Smooth muscle cell of bladder (primary cell): ENCODE measurements at places on chromosomes 2 and 18. TPM values are rescaled to one million over a fixed set of nuclear protein-coding genes. Genes with fewer than 3 reads are reported as not detected.

The FNDC4 gene
- total RNA-seq: 11.9 and 14.0 TPM in 2 replicates

The COLEC12 gene
- total RNA-seq: 29.0 and 79.5 TPM in 2 replicates

The C2orf66 gene
- total RNA-seq: not detected in 2 replicates

The COL4A3 gene
- under 0.01 and 0.18 TPM in 2 replicates for total RNA-seq

The KCNIP3 gene
- 0.57 and 1.0 TPM in 2 replicates for total RNA-seq

The VWA3B gene
- under 0.01 and 0.09 TPM in 2 replicates for total RNA-seq

The RGPD4 gene
- under 0.01 TPM in 1 of 2 replicates, not detected in the other for total RNA-seq

The LTBP1 gene
- 398 and 434 TPM in 2 replicates for total RNA-seq

The REG1B gene
- not detected in 2 replicates for total RNA-seq

The LIPG gene
- 12.4 and 19.8 TPM in 2 replicates for total RNA-seq

The RESP18 gene
- not detected in 2 replicates for total RNA-seq

The CCBE1 gene
- 16.6 and 21.7 TPM in 2 replicates for total RNA-seq

The ASB1 gene
- total RNA-seq: 17.1 and 24.0 TPM in 2 replicates

The OTX1 gene
- 0.14 and 0.18 TPM in 2 replicates for total RNA-seq

The AKAIN1 gene
- total RNA-seq: not detected in 2 replicates

The TCF7L1 gene
- 1.00 and 1.0 TPM in 2 replicates for total RNA-seq

The ALKAL2 gene
- 0.43 TPM in 1 of 2 replicates, not detected in the other for total RNA-seq

The MCEE gene
- 23.0 and 24.7 TPM in 2 replicates for total RNA-seq

The ANKRD53 gene
- total RNA-seq: 0.14 and 0.37 TPM in 2 replicates

The BMP10 gene
- total RNA-seq: not detected in 2 replicates

The NFU1 gene
- 46.7 and 46.9 TPM in 2 replicates for total RNA-seq

The REG3G gene
- total RNA-seq: not detected in 2 replicates

The SIX3 gene
- not detected in 2 replicates for total RNA-seq

The CCDC150 gene
- total RNA-seq: 1.9 and 3.3 TPM in 2 replicates

The MERTK gene
- total RNA-seq: 0.14 and 0.28 TPM in 2 replicates

The ANXA4 gene
- total RNA-seq: 50.9 and 87.0 TPM in 2 replicates

The PCBP1 gene
- 15.8 and 25.8 TPM in 2 replicates for total RNA-seq

The IL1F10 gene
- not detected in 2 replicates for total RNA-seq

The TFCP2L1 gene
- total RNA-seq: under 0.01 TPM in 1 of 2 replicates, not detected in the other

The PFN4 gene
- 0.28 and 0.46 TPM in 2 replicates for total RNA-seq

The VIT gene
- total RNA-seq: 2.0 and 3.1 TPM in 2 replicates

The SULT1C3 gene
- total RNA-seq: not detected in 2 replicates

The ORMDL1 gene
- 44.7 and 47.9 TPM in 2 replicates for total RNA-seq

The LHCGR gene
- not detected in 2 replicates for total RNA-seq

The STPG4 gene
- 0.28 and 0.37 TPM in 2 replicates for total RNA-seq

The WNT10A gene
- not detected in 2 replicates for total RNA-seq

The MRPS5 gene
- 48.8 and 57.8 TPM in 2 replicates for total RNA-seq

The MAPK4 gene
- 0.09 TPM in 1 of 2 replicates, not detected in the other for total RNA-seq

The PRSS56 gene
- total RNA-seq: not detected in 2 replicates

The SLC19A3 gene
- 1.0 and 2.1 TPM in 2 replicates for total RNA-seq

The IL1R1 gene
- 109 and 193 TPM in 2 replicates for total RNA-seq

The SFXN5 gene
- 8.4 and 10.2 TPM in 2 replicates for total RNA-seq

The PRLH gene
- total RNA-seq: not detected in 2 replicates

The MC2R gene
- not detected in 2 replicates for total RNA-seq

The LRRTM4 gene
- 0.09 TPM in 1 of 2 replicates, not detected in the other for total RNA-seq

The GNLY gene
- not detected in 2 replicates for total RNA-seq

The ST8SIA5 gene
- total RNA-seq: under 0.01 TPM in 1 of 2 replicates, not detected in the other

The ASTL gene
- not detected in 2 replicates for total RNA-seq

The CRYGD gene
- total RNA-seq: not detected in 2 replicates

The DYSF gene
- total RNA-seq: 0.14 and 0.65 TPM in 2 replicates

The FOXD4L1 gene
- under 0.01 and 0.09 TPM in 2 replicates for total RNA-seq

The MOGAT1 gene
- total RNA-seq: not detected in 2 replicates

The ZNF892 gene
- total RNA-seq: 3.0 and 4.7 TPM in 2 replicates

The MTCL1 gene
- total RNA-seq: 20.5 and 23.5 TPM in 2 replicates
